GOT3 (cell line): ENCODE measurements at places on chromosomes 12 and 14.

DNA sequence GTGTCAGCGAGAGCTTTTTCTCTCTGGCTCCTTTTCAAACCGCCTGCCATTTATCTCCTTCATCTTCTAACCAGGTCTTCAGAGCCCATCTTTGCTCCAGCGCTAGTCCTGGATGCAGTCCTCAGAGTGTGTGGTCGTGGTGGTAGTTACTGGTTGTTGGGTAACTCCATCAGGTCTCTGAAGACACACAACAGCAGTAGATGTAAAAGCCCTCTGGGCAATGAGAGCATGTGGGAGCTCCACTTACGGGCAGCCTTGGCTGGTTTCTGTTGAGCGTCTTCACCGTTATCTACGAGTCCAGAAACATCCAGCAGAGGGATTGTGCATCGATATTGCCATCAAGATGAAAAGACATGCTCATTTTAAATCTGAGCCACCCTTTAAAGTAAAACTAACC, 61.2 kb downstream of the FBXL14 start:
- DNase-seq: no peak

- no peak for DNase-seq
Measured at GRCh38 chr14:91348845-91349465, 68.7 kb downstream of the CCDC88C start.

DNA sequence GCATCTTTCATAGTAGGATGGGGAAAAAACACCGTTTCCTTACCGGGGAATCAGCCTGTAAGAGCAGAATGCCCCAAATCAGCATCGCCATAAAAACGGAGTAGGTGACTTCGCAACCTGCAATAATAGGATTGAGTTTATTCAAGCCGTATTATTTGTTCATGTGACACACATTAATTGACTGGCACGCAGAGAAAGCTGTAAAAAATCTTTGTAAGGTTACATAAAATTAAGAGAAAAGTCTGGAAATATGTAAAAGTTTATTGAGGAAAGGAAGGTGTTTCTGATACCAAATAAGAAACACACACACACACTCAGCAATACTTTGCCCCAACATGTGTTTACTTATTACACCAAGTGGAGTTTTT, 628 bp upstream of the CAPRIN2 start:
- DNase-seq: no peak

DNA sequence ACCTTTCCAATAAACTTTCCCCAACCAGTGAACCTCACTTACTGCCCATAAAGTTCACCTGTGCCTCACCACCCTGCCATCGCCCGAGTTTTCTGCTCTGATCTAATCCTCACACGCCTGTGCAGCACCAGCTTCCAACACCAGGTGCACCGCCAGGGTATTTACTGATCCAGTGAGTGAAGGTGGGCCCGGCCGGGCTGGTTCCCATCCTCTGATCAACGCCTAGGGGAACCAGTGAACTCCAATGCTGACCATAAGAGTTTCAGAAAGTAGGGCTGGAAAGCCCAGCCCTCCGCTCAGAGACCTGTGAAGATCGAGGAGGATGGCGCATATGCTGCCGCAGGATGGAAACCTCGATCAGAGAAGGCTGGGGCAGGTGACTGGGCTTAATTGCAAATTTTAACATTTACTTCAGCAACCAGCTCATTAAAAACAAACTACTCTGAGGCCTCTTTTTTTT, 685 bp upstream of the MYL6B start:
- DNase-seq: no peak

DNA sequence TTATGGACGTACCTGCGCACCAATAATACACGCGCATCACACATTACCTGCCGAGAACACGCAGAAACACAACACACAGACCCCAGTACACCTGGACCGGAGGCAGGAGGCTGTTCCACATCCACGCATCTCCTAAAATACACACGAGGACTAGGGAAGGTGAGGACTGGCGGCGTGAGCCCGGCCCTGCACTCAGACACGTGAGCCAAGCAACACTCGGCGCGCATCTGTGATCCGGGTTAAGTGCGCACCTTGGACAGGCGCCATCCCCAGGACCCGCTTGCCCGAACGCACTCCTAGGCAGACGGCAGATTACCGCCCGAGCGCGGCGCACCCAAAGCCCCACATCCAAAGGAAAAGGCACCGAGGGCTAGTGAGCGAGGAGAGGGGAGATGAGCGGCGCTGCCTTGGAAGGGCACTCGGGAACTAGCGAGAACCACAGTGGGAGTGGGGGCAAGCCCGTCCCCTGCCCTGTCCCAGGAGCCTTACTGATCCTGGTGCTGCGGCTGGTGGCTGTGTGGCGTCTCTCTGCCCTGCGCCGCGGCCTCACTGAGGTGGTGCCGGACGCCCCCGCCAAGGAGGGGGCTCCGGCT, 417 bp downstream of the GLS2 start:
- no peak for DNase-seq

DNA sequence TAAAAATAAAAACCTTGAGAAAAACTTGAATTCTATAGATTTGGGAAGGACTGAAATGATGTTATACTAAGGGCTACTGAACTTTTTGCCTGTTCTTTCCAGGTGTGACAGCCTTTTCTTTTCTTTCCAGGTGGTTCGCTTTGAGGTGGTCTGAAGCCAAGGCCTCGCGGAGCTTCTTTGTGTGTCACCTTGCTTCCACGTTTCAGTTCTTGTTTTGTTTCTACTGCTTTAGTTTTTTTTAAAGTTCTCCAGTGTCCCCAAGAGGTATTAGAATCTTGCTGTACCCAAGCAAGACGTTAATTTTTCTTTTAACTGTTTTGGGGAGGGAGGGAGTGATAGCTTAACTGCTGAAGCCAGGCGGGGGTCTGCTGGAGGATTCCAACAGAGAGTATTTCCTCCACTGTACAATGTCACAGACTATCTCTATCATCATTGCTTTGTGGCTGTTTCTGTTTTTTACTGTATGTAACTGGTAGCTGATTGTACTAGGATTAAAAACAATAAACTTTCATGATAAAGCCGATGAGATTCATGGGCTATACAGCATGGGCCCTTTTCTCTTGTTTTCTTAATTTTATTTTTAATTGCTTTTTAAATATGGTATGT, 40.2 kb downstream of the PROX2 start:
- no peak for DNase-seq

- no peak for DNase-seq
Measured at GRCh38 chr14:38213001-38213400, 5.3 kb downstream of the SSTR1 start.

- DNase-seq: no peak
Measured at GRCh38 chr14:35212471-35213142, 79.6 kb upstream of the PSMA6 start.

- DNase-seq: no peak
Measured at GRCh38 chr14:30710876-30711275, 88.8 kb downstream of the SCFD1 start.

GRCh38 chr12:85005615-85006014, 30.5 kb downstream of the TSPAN19 start:
- DNase-seq: no peak

GRCh38 chr14:46344327-46344937, 307.1 kb downstream of the RPL10L start:
- DNase-seq: no peak

DNA sequence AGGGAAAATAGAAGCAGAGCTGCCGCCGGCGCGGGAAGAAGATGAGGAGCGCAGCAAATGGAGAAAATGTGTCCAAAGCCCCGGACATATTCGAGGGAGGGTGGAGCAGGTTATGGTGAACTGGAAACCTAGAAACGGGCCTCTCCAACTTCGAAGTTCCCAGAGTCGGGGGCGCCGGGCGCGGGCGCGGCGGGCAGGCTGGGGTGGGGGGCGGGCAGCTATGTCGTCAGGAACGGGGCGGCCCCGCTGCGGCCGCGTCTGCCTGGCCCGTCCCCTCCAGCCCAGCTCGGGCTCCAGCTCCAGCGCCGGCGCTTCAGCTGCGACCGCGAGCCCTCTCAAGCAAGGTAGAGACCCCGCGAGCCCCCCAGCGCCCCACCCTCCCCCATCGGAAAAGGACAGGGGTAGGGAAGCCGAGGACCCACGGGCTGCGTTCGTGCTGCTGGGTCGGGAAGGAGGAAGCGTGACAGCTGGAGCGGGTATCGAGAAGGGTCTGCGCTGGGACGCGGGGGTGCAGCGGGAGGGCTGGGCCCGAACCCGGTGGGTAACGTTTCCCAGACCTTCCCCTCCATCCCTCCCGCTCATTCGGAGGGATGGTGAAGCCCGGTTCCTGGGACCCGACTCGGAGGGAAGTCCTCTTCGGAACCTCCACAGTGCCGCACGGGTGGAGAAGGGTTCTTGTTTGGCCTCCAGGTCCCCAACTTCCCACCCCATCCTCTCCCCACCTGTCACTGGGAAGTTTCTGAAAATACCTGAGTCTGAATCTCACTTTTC, 1.0 kb downstream of the DGKA start:
- no peak for DNase-seq

DNA sequence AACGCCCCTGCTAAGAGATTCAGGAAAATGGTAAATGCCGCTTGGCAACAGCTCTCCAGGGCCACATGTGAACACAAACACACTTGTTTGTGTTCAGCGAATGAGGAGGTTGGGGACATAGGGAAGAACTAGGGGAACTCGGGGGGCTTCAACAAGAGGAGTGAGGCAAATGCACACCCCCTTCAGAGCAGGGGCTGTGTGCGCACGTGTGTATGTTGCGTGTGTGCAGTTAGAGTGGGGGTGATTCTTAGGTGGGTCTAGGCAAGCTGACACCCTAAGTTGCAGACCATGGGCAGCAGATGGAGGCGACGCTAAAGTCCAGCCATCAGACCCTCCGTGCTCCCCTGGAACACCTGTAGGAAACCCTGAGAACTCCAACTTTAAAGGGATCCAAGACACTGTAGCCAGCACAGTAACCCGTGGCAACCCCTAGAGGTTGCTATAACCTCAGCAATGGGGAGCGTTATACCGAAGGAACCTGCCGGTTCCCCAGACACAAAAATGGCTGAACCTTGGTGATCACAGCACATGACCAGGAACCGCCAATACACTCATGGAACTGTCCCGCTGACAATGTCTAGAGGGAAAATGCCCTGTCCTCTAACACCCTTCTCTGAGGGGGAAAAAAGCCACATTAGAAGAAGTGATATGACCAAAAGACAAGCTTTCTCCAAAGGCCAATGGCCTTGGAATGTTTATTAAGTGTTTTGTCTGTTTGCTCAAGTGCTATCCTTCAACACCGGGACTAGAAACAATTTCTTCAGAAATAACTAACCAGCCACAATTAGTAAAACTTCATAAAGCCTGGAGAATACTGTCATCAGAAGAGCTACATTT, 86.5 kb upstream of the CEP83 start:
- DNase-seq: no peak

DNA sequence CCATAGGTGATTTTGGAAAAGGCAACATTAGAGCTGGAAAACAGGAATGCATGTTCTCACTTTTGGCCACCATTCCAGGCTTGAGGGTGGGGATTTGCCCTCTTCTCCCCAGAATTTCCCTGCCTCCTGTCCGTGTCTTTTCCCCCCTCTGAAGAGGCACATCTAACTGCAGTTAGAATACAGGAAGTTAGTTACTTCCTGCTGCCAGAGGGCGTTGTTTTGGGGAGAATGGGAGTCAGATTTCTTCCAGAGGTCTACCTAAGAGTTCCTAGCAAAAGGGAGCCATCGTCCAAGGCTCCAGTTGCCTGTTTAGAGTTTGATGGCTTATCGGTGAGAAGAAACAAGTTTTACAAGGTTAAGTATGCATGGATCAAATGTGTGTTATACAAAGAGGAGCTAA, 112.8 kb upstream of the IGF1 start:
- no peak for DNase-seq

- DNase-seq: no peak
Measured at GRCh38 chr12:25557830-25558436, 4.8 kb upstream of the LMNTD1 start.

DNA sequence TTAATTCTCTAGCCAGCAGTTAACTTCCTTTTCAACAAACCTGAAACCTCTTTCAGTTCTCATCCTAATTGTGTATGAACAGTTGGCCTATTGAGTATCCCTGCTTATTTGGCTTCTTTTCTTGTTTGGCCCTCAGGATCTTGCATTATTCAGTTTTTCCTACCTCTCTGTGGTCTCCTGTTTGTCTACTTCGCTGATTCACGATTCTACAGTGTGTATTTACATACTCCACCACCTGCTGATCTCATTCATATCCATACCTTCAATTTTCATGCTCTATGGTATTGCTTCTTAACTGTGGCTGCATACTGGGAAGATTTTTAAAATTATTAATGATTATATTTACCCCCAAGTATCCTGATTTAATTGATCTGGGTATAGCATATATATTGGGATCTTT, 56.4 kb downstream of the RASSF9 start:
- no peak for DNase-seq

- DNase-seq: no peak
Measured at GRCh38 chr14:60757567-60758002, 23.0 kb downstream of the MNAT1 start.

- no peak for DNase-seq
Measured at GRCh38 chr14:95763875-95764274, 50.0 kb upstream of the TCL1A start.

GRCh38 chr14:31270196-31270772, 62.7 kb upstream of the HECTD1 start:
- DNase-seq: no peak

DNA sequence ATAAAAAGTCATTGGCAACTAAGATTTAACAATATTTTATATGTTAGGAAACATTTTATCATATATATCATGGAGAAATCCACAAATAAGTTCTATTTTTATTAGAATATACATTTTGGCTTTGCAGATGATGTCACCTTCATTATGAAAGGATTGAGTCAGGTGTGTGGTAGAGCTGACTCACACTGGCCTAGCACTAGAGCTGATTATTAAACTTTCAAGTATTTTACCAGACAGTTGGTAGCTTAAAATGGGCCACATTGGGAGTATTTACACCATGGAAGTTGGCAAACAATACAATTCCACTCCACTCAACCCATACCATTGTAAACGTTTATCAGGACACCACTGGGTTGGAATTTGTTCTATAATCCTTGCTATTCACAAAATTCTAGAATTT, 1036.6 kb downstream of the TRHDE start:
- no peak for DNase-seq

- no peak for DNase-seq
Measured at GRCh38 chr14:95146079-95146771, 11.1 kb downstream of the DICER1 start.

DNA sequence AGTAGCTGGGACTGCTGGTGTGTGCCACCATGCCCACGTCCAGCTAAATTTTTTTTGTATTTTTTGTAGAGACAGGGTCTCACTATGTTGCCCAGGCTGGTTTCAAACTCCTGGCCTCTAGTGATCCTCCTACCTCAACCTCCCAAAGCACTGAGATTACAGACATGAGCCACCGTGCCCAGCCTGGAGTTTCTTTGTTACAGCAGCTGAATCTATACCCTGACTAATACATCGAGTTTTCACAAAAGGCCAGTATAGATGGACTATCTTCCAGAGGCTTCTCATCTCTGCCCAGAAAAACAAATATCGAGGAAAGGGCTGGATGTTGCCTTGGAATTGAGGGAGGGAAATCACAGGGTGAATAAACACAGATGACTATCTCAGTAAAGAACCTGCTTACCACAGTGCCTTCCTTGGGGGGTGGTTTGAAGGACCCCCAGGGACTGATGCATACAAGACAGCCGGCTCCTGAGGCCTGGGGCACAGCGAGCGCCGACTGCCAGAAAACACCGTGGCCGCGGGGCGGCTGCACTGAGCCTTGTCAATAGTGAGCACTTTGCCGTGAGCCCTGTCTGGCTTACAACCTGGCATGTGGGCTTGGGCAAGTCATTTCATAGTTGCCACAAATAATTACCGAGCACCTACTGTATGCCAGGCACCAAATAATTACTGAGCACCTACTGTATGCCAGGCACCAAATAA, 111.9 kb downstream of the SCARB1 start:
- no peak for DNase-seq

GRCh38 chr12:101740980-101741379, 1.7 kb upstream of the SYCP3 start:
- no peak for DNase-seq
